ENCODE measurements at places on chromosomes 5 and 9.

GRCh38 chr5:97476852-97477534, 293.9 kb upstream of the RIOK2 start:
- DNase-seq: no peak

GRCh38 chr9:136596630-136597031, 50.8 kb upstream of the NOTCH1 start:
- no peak for DNase-seq

DNA sequence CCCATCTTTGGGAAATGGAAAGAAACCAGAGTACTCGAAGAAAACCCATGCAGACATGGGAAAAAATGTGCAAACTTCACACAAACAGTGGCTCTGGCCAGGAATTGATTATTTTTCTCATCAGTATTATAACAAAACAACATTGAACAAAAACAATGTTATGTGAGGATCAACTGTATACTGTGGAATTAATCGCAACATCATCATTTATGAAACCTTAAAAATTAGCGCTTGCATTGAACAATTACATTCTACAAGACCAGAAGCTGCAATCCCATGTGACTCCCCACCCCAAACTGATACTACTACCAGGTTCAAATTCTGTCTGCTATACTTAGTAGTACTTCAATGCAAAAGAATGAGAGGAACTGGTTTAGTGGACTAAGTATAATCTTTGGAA, 390.7 kb upstream of the PIK3R1 start:
- no peak for DNase-seq

DNA sequence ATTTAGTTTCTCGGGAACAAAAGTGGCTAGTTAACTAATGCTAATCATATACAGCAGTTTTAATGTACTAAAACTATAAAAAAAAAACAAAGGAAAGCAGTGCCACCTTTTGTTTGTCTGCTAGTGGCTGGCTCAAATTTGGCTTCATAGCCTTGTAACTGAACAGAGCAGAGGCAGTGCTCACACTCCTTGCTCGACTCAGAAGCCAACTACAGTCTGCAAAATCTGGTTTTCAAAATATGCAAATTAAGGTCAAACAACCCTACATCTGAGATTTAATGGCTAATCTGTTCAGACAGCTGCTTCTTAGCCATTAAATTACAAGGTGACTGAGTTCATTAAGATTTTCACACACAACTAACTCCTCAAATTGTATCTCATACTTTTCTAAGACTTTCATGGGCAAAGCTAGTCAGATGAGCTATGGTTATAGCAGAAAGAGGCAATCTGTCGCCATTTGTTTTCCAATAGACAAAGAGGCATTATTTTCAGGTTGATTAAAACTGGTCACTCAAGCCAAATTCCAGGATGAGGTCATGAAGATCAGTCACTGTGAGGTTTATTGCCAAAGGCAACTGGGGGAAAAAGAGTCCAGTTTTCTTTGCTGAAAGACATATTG, 56.8 kb upstream of the EPB41L4A start:
- no peak for DNase-seq

DNA sequence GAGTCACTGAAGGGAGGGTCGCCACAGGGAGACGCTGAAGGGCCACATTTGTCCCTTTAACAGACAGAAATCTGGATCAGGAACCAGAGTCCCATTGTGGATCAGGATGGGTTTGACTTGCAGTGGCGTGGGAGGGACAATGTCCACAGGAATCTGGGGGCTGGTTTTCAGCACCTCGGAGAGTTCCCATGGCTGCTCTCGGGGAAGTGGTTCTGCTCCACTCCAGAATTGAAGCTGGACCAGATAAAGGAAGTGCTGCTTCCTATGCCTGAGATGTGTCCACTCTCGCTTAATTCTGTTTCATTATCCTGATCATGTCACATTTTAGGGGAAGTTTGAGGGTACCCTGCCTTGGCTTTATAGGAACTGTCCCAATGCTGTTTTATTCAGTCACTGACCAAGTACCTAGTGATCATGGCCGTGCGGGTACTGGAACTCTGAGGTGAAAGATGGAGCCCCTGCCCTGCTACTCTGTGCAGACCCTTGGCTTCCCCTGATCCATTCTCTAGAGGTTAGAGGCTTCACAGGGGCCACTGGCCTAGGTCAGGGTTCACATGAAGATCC, 28.7 kb downstream of the ENHO start:
- DNase-seq: peak; percentile 11

GRCh38 chr9:32248189-32248712, 136.2 kb upstream of the ACO1 start:
- no peak for DNase-seq

- no peak for DNase-seq
These were observed 138.1 kb downstream of the ATPSCKMT start for GRCh38 chr5:10111571-10111970.

DNA sequence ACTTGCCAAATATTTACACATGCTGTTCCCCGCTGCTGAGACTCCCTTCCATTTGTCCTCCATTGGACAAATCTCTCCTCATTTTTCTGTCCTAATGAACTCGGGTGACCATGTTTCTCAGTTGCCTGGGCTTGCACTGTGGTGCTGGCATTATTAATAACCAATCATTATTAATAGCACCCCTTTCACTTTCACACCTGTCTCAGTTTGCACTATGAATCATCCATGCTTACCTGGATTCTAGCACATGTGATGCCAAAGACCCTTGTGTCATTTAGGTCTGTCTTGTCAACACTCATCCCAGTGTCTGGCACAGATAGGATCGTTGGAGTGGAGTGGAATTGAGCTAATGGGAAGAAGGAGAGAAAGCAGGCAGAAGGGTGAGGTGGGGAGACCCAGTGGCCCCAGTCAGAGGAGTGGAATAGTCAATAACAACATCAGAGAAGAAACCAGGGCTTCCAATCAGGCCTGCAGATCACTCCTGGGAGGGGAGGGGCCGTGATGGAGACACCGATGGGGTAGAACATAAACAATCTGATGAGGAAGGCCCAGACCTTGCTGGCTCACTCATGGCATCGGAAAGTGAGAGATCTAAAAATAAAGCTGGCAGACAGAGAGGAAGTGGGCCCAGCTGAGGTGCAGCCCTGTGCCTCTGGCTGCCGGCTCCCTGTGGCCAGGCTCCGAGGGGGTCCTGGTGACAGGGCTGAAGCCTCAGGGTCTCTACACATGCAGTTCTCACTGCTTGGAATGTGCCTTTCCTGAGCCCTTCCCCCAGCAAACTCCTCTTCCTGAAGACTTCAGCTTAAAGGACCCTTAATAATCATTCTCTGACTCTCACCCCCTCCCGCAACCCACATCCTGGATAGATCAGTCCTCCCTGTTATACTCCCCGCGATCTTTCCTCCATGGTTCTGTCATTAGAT, 33.5 kb upstream of the CRB2 start:
- DNase-seq: no peak

Data from hematopoietic multipotent progenitor cell treated with erythropoietin and hydrocortisone succinate and interleukin-3 and kit ligand, for 15 days (in vitro differentiated cells).